ENCODE measurements at places on chromosomes 7 and 10.
A peak's percentile ranks its signal among the peaks of the same experiment; 100 is the strongest.

DNA sequence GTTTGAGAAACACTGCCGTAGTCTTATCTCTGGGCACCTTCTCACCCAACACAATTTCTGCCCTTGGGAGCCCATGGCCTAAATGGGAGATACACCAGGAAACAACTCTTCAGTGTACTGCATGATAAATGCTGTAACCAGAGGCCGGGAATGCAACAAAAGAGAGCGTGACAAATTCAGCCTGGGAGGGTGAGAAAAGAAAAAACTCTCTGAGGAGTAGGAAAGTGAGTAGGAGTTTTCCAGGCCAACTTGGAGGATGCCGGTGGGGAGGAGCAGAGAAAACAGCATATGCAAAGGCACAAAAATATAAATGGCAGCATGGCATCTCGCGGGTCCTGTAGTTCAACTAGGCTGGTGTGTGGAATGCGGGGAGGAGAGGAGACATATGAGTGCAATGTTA, 624.5 kb downstream of the PARD3 start:
- no peak for DNase-seq

DNA sequence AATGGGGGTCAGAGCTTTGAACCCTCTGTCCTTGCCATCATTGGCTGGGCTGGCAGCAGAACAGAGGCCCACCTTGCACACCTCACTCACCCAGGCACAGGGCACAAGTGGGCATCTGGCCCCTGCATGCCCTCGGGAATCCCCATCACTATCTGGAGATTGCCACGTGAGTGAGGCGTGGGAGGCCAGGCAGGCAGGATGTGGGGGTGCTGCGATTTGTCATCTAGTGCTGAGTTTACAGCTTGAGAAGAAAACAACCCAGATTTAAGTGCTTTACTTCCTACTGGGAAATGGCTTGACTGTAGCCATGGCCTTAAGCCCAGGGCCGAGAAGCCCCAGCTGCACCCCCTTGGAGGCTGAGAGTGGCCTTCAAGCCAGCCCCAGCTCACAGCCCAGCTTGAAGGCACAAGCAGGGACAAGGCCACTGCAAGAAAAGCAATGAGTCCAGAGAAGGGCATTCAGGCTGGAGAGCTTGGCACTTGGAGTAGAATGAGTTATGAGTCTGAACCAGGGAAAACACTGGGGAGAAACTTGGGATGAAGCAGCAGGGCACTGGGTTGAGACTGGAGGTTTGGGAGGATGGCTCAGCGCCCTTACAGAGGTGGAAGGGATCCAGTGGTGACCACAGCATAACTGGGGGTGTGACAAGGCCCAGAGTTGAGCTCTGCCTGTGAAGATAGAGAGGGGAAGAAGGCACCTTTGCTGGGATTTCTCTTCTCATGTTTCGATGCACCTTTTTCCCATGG, 123.0 kb downstream of the CXCL12 start:
- DNase-seq, result no peak

DNA sequence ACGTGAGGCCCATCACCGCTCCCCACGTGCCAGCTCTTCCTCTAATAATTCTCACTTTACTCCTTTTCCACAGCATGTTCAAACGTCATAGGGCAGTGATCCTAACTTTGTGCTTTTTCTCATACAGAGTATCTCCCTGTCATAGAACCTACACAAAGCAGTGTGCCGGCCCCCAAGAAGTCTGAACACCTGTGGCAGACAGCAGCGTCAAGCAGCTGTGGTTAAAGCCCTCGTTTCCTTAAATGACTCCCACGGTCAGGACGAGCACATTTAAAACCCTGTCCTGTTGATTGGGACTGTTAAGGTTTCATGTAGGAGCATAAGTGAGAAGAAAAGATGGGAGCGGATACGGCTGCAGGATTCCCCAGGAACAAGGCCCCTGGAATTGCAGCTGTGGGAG, 267.2 kb downstream of the DIP2C start:
- no peak for DNase-seq

- peak; percentile 84 for DNase-seq
Measured at GRCh38 chr10:59098831-59099452, 77.5 kb upstream of the PHYHIPL start.

GRCh38 chr7:146401939-146402338, 285.3 kb downstream of the CNTNAP2 start:
- DNase-seq, result no peak

DNA sequence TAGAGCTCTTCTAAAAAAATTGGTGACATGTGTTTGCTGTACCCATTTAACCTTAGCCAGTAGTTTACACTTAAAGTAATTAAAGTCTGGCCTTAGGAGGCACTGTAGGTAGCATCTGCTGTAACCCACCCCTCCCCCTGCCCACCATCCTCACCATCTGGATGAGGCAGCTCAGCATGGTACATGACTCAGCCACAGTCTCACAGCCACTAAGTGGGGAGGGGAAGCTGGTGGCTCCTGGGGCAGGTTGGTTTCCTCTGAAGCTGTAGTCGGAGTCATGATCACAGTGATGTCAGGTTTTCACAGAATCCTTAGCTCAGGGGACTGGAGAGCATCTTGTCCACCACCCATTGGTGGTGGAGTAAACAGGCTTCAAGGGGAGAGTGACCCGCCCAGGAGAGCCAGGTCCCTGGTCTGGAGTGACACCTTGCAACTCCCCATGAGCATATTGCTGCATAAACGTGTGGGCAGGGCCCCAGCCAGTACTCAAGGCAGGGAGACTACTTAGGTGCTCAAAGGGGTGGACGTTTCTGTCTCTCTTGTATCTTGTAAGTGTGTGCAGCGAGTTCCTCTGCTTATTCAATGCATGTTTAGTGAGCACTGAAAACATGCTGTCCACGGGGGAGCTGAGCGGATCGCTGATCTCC, 125.9 kb downstream of the GRK5 start:
- DNase-seq, result peak; percentile 29

GRCh38 chr7:106978425-106979420, 65.8 kb upstream of the PRKAR2B start:
- no peak for DNase-seq

GRCh38 chr7:27908534-27909165, 168.7 kb downstream of the TAX1BP1 start:
- no peak for DNase-seq

DNA sequence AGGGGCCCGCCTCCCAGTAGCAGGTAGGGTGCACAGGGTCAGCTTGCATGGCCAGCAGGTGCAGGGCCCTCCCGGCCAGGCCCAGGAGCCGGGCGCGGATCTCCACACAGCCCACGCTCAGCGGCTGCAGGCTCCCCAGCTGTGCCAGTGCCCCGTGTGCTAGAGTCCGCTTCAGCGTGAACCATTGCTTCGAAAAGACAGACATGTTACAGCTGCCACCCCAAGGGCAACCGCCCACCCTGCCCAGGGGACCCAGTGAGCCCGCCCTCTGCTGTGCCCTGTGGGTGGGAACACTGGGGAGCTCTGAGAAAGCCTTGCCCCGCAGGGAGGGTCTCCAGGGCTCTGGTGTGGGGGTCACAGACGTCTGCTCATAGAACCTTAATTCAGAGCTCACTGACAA, 64.3 kb upstream of the NKX6-2 start:
- no peak for DNase-seq

GRCh38 chr10:80210259-80210658, 4.9 kb upstream of the ANXA11 start:
- no peak for DNase-seq

GRCh38 chr10:842795-843194, 88.7 kb downstream of the LARP4B start:
- no peak for DNase-seq

All from NCI-H1694 treated with DMSO at 0.1 percent for 48 hours (cell line).